Upper lobe of left lung (tissue), 6 donors: ENCODE measurements at places on chromosomes 1 and 21.
A peak's percentile ranks its signal among the peaks of the same experiment; 100 is the strongest.

DNA sequence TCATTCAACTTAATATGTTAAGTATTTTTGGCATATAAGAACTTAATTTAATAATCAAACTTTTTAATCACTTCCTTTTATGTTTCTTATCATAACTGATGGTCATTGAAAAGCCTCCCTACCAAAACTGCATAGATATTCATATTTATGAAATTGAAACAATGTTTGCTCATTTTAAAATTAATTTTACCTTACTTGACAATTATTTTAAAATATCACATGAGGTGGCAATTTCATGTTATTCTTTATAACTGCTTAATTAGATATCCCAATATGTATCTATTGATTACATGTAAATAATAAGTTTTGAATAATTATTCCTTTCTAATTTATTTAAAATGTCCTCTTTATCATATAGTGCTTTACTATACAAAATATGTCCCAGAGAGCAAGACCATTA, 266.1 kb upstream of the NRIP1 start:
- DNase-seq: no peak

DNA sequence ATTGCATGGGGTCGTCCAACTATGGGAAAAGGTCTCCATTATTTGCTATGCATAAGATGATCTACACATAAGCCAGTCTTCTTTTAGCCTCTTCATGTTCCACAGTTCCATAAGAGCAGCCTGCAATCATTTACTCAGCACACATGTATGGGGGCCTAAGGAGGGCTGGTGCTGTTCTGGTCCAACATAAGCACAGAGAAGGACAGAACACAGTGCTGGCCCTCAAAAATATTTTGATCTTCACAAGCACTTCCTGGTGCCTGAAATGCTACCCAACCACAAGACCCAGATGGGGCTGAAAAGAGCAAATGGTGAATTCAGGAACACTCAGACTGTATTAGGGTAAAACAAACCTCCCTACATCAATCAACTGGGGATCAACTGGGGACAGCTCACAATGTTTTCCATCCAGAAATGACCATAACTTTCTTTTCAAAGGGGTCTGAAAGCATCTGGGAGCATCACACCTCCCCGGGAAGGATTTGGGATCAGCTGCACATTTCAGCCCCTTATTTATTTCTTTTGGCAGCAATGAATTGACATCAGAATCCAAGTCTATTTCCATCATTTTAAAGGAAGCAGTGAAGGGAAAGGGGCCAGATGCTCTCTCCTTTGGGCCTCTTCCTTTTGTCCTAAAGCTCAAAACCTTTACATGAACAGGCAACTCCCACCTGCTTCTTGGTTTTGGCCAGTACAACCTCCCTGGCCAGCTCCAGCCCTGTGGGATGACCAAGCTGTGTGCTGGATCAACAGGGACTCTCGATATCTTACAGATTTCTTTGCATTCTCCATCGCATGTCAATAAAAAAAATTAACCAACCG, 45.7 kb downstream of the KCNN3 start:
- no peak for DNase-seq

- DNase-seq: no peak
Measured at GRCh38 chr1:61638911-61639605, 85.9 kb downstream of the TM2D1 start.

- DNase-seq: no peak
Measured at GRCh38 chr21:34262469-34262845, 101.3 kb upstream of the KCNE2 start.

- DNase-seq: peak; percentile 83
Measured at GRCh38 chr1:909861-910310, 13.8 kb upstream of the SAMD11 start.

DNA sequence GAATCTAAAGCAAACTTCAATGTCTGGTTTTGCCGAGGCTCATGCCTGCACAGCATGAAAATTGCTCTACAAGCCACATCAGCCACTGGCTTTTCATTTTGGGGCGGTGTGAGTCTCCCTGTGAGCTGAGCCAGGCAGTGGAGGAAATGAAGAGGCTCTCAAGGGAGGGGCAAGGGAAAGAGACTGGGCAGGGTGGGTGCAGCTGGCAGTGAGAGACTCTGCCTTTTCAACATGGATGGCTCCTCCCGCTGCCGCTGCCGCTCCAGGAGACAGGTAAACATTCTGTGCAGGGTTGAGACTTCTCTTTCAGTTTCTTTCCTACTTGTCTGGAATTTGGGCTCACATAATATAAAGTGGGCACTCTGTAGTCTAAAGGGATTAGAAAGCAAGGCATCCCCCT, 11.3 kb upstream of the CTSE start:
- no peak for DNase-seq

- peak; percentile 61 for DNase-seq
Measured at GRCh38 chr1:226980122-226980560, 40.0 kb downstream of the COQ8A start.

DNA sequence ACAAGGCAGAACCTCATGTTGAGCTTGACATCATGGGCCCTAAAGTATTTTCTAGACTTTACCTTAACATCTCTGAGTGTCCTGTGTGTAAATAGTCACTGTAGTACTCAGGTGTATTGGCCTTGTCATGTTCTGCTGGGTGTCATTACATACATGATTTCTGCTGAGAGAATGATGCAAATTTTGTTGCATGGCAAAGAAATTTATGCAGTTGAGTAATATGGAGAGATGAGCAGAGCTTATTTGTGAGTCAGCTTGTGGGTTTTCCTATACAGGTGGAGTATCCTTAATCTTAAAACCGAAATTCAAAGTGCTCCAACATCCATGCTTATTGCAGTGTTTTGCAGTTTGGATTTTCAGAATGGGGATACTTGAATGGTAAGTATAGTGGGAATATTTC, 36.6 kb downstream of the RGL1 start:
- no peak for DNase-seq

GRCh38 chr1:75482951-75483350, 128.0 kb downstream of the SLC44A5 start:
- no peak for DNase-seq

DNA sequence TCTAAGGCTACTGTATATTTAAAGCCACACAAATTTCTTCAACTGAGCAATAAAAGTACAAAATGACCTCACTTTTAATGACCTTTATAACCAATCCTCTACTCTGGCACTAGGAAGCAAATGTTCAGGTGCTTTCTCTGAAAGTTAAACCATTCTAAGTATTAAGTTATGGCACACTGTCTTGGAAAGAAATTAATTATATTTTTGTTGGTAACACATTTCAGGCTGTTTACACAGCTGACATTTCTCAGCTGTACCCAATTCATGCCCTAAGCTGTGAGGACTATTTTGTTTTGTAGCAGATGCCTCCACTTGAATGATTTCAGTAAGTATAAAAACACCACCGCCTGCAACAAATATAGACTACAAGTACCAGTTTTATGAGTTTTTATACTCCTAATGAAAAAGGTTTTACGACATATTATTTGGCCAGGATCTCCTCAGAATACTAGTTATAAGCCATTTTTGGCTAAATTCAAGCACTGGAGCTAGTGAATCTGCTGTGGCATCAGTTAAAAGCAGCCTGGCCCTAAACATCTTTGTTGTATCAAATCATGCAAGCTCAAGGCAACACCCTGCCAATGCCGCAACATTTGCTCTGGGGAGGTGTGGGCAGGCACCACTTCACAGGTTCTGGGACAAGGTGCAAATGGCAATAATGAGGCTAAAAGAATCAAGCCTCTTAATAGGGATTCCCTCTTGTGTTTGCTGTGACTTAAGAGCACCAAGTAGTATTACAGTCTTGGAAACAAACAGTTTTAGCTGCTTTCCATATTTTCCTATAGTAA, 228.4 kb upstream of the DMRTA2 start:
- DNase-seq: no peak

DNA sequence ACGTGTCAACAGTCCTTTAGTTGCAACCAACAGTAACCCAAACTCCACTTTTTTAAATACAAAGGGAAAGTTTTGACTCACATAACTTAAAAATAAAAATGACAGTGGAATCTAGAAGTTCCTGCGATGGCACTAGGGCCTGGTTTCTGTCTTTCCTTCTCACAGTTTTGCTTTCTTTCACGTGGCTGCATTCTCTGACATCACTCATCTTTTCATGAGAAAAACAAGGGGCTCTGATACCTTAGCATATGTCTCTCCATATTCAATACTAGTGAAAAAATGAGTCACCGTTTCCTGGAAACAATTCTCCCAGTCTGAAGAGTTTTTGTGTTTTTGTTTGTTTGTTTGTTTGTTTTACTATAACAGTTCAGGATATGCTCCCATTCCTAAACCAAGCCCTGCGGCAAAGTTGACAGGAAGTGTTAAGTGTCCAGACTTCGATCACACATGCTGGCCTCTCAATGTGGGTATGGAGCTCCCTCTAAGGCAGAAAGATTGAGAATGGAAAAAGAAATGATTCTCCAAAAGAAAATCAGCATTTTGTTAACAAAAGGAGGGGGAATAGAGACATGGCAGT, 483.3 kb downstream of the TTLL7 start:
- DNase-seq: no peak

- no peak for DNase-seq
Measured at GRCh38 chr1:147815503-147815902, 55.1 kb upstream of the GJA5 start.

- DNase-seq: no peak
Measured at GRCh38 chr1:39752703-39753102, 14.0 kb downstream of the PPIE start.

DNA sequence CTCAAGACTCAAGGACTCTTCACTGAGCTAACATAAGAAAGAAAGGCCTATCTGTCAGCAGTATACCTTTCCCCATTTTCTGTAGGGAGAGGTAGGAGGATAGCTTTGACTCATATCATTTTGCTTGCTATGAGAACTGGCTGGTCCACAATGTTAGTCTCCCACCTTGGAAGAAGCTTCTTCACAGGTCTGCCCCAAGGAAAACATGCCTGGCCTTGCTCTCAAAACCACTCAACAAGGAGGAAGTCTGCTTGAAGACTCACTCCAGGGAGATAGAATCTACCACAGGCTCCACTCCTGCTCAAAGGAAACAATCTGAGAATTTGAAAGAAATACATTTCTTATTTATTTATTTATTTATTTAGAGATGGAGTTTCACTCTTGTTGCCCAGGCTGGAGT, 29.5 kb upstream of the LAMC1 start:
- DNase-seq: no peak

DNA sequence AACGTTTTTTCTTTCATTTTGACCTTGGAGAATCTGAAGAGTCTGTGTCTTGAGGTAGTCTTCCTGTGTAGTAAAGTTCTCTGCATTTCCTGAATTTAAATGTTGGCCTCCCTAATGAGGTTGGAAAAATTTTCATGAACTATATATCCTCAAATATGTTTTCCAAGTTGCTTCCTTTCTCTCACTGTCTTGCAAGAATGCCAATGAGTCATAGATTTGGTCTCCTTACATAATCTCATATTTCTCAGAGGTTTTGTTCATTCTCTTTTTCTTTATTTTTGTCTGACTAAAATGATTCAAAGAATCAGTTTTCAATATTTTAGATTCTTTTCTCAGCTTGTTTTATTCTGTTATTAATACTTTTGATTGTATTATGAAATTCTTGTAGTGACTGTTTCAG, 87.6 kb downstream of the DRAM2 start:
- no peak for DNase-seq

DNA sequence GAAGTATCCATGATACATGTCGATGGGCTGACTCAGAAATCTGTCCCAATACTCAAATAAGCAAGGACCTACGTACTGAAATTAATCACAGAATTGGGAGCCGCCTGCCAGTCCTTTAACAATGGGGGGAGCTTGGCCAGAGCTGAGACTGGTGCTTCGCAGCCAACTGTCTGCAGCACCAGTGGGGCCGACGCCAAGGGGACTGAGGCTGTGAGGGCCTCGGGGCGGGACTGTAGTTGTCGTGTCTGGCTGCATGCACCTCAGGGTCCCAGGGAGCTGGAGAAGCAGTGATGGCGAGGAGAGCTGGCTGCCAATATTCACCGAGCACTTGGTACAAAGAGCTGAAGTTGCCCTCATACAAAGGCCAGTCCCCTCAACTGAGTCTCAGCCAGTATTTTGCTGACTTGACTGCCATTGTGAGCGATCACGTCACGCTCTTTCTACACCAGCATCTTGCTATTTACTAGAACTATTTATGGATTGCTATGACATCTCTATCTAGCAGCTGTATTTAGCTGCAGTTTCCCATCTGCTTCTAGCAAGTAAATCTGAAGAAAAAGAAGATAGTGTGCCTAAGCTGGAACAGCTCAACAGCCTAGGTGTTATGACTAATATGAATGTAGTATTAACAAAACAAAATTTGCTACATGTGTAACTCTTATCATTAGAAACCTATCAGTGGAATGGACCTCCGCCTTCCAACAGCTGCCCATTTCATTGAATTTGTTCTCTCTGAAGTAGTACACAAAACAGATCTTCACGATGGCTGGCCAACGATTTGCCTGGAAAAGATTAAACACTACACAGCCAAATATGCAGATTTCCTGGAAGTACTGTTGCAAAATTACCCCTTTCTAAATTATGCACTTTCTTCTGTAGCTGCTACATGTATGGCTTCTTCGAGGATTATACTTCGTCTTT, 29.1 kb downstream of the EVI5 start:
- DNase-seq: peak; percentile 55

- no peak for DNase-seq
Measured at GRCh38 chr1:206814716-206815341, 42.5 kb upstream of the IL10 start.

- DNase-seq: no peak
Measured at GRCh38 chr1:212718499-212718898, 18.9 kb upstream of the BATF3 start.

DNA sequence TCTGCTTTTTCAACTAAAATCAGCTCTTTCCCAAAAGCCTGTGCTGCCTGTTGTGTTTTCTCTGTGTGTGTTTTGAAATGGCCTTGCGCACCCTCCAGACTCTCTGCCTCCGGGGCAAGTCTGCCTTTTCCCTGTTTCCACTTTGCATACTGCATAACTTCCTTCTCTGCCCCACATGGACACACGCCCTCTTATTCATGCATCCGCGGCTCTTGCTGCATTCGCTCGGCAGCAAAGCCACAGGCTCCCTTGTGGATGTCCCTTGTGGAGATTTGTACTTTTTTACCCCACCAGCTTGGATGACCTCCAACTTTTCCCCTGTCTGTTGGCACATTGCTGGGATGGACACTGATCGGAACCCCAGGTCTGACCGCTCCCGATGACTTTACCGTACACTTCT, 147.6 kb downstream of the ADSS2 start:
- DNase-seq: no peak

GRCh38 chr1:63817700-63818099, 43.9 kb downstream of the ROR1 start:
- DNase-seq: no peak

GRCh38 chr1:178659789-178660208, 65.2 kb upstream of the RALGPS2 start:
- no peak for DNase-seq

GRCh38 chr1:226814751-226815537, 55.5 kb upstream of the PSEN2 start:
- DNase-seq: peak; percentile 92
